Activated naive CD4-positive, alpha-beta T cell treated with Interleukin-2 at 50 U/mL for 16 hours (primary cell): ENCODE measurements at places on chromosomes 11 and 22.

DNA sequence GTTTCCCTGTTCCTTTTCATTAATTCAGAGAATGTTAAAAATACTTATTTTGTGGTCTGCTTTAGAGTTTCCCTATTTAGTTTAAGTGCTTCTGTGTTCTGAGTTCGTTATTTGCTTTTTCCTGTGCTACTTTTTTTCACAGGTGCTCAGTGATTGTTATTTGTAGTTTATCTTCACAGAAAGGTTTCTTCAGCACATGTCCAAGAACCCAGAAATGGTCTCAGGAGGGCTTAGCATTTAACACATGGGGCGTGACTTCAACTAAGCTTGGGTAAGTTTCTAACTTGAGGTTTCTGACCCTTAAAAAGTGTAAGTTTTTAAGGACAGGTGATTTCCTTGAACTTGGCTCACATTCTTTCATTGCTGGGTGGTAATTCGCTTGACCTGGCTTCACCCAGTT lies 157.3 kb downstream of the AASDHPPT start:
- DNase-seq, result no peak

- DNase-seq, result no peak
Measured at GRCh38 chr11:69277074-69277809, 16.7 kb upstream of the MYEOV start.

GRCh38 chr11:46392421-46393230 lies 1.1 kb upstream of the CHRM4 start:
- DNase-seq, result peak; percentile 80

- DNase-seq, result no peak
Measured at GRCh38 chr11:34656062-34656720, 35.3 kb downstream of the EHF start.

DNA sequence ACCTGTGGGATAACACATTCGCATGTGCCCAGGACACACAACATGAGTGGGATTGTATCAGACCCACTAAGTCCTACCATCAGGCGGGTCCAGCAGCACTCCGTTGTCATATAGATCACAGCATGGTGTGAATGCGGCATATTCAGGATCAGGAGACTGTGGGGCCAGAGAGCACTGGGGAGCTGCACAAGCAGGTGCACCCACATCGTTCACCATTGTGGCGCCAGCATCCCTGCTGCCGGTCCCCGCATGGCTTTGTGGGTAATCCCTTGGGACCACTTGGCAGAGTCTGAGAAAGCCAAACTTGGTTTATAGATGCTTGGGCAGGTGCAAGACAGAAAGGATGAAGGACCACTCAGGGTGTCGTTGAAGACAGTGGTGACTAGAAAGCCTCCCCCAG lies 201.6 kb upstream of the B3GAT1 start:
- no peak for DNase-seq

GRCh38 chr11:66743271-66743968 lies 14.4 kb upstream of the SPTBN2 start:
- DNase-seq, result no peak

DNA sequence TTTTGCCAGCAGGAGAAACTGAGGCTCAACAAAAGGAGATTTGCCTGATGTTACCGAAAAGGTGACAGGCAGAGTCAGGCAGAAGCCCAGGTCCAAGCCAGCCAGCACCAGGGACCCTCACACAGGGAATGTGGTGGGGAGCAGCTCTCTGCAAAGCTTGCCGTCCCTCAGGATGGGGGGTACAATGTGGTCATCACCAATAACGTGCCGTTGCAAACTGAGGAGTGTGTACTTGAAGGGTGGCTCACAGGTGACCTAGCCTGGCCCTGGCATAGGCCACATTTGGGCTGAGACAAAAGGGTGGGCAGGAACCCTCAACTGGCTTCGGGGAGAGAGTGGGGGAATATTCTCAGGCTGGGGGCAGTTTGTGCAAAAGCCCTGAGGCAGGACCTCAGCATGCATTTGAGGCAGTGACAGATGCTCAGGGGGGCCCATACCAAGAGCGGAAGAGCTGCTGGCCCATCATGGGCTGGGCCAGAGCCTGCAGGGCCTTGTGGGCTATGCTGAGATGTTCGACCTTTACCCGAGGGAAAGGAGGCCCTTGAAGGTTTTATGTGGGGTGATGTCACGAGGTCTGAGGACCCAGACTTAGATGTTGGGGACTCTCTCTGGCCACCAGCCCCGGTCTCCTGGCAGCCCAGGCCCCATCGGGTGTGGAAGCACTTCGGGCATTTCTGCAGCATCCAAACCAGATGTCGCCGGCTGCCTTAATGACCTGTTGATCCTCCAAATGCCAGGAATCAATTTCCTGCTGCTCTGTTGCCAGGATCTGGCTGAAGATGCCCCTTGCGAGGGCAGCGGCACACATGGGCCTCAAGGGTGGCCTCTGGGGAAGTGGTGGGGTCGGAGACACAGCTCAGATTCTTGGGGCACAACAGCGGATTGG lies 57.4 kb upstream of the SHISAL1 start:
- no peak for DNase-seq

DNA sequence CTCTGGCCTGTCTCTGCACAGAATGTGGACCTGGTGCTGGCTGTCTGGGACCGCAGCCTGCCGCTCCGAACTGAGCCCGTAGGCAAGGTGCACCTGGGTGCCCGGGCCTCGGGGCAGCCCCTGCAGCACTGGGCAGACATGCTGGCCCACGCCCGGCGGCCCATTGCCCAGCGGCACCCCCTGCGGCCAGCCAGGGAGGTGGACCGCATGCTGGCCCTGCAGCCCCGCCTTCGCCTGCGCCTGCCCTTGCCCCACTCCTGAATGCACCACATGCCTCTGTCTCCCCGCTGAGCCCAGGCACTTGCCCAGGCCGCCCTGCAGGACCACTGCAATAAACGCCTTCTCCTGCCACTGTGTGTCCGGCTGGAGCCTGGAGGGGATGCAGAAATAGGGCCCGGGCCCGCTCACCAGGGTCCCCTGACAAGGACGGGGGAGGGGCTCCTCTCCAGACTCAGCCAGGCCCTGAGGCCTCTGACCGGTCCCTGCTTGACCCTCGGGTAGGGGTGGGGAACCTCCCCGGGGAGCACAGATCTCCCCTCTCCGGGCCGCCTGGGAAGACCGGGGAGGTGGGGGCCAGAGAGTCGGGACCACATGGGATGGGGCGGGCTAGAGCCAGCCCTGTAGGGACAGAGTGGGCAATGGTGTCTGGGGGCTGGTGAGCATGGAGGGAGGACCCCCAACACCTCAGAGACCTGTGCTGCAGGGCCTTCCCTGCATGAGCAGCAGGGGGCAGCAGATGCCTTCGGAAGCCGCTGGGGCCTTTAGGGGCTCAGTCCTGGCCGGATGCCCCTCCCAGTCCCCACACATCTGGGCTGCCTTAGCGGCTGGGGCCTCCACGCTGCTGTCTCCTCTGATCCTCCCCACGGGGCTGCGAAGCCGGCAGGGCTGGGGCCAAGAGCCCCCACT lies 1.4 kb upstream of the TNNI2 start:
- peak; percentile 81 for DNase-seq

DNA sequence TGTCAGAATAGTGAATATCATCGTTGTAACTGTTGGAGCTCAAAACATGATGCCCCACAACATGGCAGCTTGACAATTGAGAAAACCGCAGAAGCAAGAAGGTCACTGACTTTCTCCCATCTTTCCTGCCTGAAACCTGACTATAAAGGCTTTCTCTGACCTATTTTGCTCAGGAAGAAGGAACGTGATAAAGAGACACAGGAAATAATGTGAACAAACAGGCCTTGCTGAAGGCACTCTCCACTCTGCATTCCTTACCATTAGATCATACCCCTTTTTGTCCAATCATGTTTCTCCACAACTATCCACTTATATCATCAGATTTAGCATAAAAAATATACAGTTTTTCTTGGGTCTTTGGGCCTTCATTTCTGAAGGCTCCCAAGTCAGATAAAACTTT lies 916.8 kb downstream of the METTL15 start:
- DNase-seq, result no peak

DNA sequence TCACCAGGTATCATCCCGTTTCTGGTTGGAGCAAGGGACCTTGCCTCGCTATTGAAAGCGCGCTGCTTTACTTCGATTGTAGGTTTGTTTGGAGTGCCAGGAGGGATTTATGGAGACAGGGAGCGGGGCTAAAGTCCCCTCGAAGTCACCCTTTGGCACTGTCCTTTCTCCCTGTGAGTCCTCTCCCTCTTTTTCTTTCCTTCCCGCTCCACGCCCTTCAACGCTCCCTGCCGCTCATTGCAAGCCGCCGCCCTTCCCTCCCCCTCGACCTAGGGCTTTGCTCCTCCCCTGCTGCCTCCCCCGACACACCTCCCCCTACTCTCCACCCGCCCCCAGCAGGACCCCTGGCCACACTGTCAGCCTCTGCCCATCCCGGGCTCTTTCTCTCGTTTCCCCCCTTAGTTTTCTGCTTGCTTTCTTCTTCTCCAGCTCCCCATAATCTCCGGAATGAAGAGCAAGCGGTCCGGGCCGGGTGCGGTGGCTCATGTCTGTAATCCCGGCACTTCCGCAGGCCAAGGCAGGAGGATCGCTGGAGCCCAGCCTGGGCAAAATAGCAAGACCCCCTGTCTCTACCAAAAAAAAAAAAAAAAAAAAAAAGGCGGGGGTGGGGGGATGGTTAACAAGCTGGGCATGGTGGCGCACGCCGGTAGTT lies 41.0 kb downstream of the AHNAK start:
- no peak for DNase-seq

DNA sequence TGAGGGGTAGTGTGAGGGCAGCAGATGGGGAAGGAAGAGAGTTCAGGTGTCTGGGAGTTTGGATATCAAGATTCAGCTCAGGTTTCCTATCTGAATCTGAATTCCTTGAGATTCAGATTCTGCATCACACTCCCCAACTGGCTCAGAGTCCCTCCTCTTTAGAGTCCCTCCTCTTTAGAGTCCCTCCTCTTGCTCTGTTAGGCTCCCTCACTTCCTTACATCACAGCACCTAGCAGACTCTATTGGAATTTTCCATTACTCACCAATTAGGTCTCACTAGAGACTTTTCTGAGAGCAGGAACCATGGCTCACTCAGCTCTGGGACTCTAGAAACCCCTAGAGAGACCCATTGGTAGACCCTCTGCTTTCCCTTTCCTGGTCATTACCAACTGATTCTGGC lies 303.4 kb upstream of the SYN3 start:
- DNase-seq, result no peak

DNA sequence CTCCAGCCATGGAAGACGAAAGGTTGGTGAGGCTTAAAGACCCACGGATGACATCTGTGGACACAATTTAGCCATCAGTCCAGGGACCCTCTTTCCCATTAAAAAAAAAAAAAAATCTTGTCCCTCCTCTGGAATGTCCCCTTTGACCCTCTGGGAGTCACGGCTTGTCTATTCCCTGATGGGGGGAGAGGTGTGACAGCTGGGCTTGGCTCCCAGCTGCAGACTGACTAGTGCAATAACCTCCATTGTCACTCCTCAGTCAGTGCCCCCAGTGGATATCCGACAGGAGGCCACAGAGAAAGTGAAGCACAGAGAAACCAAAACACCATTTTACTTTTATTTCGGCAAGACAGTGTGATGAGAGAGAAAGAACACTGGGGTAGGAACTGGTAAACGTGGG lies 2.7 kb upstream of the VSIG2 start:
- DNase-seq, result no peak

DNA sequence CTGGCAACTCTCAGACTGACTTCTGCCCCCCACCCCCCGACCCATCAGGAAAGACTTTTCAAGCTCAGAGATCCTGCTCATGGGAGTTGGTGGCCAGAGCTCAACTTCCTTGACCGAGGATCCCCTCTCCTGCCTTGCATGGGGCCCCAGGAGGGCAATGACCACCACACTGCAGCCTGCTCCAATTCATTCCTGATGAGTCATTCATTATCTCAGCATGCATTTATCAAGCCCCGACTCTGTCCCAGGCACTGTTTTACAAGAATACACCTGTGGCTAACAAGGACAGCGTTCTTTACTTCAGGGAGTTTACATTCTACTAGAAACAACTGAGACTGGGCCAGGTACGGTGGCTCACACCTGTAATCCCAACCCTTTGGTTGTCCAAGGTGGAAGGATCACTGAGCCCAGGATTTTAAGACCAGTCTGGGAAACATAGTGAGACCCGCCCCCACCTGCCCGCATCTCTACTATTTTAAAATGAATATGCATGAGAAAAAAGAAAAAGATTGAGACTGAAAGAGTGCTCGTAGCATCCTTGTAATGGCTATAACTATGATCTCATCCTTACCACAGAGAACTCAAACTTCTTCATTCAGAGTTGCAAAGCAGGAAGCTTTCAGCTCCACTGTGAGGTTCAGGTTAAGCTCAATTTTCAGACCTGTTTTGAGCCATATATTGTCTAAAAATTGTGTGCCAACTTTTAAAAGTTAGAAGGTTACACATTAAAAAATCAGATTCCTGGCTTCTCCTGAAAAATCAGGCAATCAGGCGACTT lies 60.4 kb downstream of the FEZ1 start:
- no peak for DNase-seq

DNA sequence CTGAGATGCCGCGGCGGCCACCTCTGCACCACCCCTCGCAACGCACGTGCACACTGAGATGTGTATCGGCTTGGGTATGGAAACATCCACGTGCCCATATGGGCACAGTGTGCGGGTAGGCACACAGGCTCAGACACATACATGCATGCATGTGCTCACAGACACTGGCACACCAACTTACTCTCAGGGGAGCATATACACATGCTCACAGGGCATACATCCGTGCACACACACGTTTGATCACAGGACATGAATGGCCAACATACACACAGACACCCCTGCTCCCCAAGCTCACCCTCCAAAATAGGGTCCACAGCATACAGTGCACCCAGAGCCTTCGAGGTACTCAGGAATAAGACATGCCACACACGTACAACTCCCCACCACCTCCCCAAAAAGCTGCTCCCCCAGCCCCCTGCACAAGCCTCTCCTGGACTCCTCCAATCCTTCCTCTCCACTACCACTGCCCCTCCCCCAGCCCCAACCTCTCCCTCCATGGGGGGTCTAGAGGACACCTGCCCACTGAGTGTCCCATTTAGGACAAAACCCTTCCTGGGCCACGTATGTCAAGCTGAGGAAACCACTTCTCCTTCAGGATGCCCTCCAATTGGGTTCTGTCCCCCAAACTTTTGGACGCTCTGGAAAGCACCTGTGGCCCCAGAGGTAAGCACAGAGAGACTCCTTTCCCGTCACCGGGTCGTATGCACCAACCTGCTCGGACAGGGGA lies 53.1 kb downstream of the SLC22A12 start:
- no peak for DNase-seq

DNA sequence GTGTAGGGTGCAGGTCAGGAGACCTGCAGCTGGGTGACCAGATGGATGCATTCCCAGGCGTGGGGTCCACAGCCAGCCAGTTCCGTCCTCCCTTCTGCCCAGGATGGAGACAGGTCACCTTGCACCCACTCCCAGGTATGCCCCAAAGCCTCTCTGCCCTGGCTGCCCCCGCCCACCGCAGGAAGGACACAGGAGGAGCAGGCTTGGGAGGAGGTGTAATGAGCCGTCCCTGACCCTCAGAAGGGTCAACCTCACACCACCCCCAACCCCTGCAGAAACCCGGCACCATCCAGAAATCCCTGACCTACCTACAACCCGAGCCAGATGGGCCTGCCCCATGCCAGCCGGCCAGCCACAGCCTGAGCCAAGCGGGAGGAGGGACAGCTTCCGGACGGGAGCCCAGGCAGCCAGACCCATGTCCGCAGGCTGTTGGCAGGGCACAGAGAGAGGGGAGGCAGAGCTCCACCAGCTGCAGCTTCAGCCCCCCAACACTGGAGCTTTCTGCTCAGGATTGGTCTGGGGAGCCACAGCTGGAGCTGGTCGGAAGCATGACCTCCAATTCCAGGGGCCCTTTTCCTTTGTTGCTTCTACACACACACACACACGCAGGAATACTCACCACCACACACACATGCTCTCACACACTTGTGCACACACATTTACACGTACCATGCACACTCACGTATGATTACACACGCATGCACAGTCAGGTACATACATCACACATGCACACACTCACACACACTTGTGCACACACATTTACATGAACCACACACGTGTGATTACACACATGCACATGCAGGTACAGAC lies 5.3 kb downstream of the IFITM10 start:
- DNase-seq, result no peak
